ENCODE measurements at places on chromosomes 2 and 18.
A peak's percentile ranks its signal among the peaks of the same experiment; 100 is the strongest.

GRCh38 chr2:181812106-181812743, 79.3 kb upstream of the ITPRID2 start:
- DNase-seq: no peak

- no peak for DNase-seq
These were observed 18.0 kb upstream of the FAP start for GRCh38 chr2:162261032-162261945.

DNA sequence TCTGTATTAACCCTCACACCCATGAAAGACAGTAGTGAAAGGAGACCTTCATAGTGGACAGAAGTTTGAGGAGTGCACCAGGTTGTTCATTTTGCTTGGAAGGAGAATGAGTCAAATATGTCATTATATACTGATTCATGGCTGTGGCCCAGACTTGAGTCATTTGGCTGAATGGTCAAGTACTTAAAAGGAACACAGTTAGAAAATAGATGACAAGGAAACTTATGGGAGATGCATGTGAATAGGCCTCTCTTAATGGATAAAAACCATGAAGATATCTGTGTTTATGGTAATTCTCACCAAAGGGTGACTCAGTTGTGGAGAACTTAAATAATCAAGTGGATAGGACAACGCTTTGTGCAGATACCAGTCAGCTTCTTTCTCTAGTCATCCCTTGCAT, 524.7 kb upstream of the CNTNAP5 start:
- no peak for DNase-seq

DNA sequence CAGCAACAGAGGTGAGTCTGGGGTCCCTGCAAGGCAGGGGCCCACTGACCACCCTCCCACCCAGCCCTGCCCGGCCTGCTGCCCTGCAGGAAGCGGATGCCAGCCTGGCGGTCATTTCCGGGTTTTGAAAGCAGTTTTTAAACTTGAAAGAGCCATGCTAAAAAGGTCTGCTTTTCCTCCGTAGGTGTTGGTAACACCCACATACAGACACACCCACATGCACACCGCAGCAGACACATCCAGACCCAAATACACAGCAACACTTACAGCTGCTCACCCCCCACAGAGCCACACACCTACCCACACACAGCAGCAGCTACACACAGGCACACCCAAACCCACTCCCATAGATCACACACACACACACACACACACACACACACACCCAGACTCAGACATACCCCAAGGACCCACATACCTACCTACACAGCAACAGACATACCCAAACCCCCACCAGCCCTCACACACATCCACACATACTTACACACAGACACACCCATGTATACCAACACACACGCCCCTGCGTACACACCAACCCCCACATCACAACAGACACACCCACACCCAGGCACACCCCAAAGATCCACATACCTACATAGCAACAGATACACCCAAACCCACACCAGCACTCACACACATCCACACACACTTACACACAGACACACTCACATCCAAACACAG, 7.6 kb downstream of the ZFP36L2 start:
- DNase-seq: peak; percentile 77

- no peak for DNase-seq
These were observed 52.5 kb downstream of the LRPPRC start for GRCh38 chr2:43943323-43943722.

DNA sequence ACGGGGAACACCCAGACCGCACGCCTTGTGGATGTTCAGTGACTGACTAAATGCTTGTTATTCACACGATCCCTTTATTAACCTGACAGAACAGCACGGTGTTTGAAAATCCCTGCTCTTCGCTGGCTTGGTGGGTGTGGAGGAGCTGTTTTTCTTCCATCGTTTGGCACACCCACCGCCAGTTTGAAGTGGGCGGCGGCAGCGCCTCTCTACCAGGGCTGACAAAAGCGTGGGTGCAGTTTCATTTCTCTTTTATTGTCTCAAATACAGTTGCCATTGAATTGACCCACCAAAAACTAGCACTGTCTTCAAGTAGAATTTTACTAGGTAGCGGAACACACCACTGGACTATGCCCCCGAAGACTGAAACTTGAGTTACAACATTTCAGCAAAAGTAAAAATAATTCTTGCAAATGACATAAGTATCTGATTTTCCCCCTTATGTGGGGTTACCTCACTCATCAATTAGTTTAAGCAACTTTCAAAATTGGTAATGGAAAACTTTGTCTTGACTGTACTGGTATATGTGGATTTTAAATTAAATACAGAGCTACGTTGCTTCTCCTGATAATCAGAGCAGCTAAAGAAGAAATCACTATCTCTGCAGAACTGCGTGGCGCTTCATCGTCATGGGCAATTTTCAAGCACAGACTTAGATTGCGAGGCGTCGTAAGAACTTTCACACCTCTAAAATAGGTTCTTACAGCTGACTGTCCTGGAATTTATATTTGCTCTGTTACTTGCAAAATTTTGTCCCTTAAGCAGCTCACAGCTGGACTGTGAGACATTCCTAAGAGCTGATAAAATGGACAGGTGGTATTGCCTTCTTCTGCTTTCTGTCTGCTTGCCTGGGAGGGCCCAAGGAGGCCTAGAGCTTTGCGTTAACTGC, 60.9 kb downstream of the LDLRAD4 start:
- DNase-seq: peak; percentile 23

DNA sequence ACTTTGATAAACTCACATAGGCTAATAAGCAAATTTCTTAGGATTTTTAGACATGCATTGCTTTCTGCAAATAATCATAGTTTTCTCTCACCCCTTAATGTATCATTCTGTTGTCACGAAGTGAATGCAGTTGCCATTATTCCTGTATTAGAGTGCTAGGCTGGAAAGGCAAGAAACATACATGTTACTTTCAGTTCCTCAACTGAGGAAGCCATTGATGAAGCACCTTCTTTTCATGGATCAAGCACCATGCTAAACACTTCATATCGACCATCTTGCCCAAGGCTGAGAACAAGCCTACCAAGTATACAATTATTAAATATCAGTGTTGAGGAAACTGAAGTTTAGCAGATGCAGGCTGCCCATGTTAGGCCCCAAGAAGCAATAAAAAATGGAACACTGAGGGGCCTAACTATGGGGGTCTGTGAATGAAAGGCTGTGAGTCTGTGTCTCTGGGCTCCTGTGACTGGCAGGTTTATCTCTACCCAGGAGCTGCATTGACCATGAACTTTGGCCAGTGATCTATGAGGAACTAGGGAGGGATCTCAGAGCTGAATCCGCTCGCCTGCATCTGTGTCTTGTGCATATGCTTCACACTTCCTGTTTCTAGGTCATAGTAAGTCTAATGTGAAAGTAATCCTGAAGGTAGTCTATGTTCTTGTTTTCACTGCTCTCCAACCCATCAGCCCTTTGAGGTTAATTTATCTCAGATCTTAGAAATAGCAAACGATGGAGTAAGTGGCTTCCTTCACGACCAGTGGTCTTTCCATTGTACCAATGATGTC, 16.0 kb upstream of the TSPYL6 start:
- peak; percentile 21 for DNase-seq

DNA sequence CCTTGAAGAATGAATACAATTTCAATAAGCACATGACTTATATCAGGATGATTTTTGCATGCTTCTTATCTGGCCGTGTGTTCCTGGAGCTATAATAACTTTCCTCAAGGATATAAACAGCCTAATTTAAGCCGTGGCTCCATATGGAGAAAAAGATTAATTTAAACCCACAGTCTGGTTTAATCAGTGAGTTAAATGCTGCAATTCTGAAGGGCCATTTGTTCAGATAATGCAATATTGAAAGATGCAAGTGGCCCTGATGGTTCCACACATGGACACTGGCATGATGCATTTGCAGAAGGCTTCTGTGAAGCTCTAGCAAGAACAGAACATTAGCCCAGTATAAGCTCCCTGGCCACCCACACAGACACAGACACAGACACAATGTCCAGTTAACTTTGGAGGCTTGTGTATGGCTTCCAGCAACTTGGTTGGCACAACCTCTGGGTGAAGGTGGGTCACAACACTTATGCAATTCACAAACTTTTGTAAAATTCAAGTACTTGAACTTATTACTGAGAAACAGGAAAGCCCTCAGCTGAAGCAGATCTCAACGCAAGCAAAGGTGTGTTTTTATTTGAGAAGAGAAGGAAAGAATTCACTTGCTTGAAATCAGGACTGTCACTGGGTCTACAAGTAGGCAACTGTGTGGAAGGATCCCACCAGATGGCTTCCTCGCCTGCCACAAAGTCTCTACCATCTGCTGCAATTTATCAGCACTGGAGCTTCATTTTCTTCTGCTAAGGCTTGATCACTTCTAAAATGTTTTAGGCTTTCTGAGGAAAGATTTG, 63.3 kb downstream of the MDH1 start:
- DNase-seq: no peak

DNA sequence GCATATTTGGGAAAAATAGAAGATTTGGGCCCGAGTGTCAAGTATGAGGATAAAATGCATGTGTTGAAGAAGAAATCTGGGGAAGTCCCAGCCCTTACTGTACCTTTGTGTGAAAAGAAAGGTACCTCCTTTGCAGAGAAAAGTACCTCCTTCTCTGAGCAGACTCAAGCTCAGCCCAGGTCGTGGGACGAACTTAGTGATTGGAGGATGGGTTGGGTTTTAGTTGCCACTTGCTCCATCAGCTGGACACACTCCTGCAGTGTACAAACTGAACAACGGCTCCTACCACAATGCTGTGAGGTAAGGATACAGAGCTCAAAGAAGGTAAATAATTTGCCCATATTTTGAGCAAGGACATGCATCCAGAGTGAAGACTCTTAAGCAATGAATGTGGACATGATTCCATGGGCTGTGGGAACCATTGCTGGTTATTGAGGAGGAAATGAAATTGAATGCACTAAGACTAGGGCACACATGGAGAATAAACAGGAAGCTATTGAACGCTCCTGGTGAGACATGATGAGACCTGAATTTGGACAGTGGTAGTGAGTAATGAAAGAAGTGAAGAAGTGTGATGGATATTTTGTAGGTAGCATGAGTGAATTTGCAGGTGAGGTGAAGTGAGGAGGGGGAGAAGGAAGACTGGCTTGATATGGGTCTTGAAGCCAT, 49.8 kb upstream of the IL1RL1 start:
- DNase-seq: no peak

GRCh38 chr2:169945515-169945914, 118.3 kb downstream of the UBR3 start:
- no peak for DNase-seq

DNA sequence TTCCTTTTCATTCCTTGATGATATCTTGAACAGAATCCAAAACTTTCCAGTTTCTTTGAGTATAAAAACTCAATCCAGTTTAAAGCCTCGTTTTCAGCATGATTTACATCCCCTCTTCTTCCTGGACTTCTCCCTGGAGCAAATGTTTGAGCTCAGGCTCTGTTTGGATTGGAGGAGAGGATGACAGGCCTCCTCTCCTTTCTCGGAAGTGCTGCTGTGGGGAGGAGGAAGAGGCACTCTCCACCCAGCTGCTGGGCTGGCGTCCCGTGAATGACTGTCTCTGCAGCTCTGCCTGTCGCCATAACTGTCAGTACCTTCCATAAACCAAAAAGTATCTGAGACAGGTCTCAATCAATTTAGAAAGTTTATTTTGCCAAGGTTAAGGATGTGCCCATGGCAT, 238.2 kb upstream of the AGAP1 start:
- DNase-seq: no peak

DNA sequence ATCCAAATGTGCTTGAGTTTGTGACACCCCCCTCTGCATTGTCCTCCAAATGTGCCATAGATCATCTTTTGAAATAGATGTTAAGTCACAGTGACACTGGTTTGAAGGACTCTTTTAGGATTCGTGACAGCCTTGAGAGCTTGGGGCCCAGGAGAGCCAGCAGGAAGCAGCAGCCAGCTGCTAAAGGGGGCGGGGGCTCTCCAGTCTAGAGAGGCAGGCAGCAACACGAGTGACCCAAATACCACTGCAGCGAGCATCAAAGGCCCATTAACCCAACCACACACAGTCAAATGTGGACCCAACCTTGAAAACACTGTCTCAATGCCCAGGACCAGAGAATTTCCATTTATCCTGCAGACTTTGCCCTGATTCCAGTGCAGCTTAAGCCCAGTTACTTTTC, 75.6 kb downstream of the ZBTB7C start:
- DNase-seq: no peak

DNA sequence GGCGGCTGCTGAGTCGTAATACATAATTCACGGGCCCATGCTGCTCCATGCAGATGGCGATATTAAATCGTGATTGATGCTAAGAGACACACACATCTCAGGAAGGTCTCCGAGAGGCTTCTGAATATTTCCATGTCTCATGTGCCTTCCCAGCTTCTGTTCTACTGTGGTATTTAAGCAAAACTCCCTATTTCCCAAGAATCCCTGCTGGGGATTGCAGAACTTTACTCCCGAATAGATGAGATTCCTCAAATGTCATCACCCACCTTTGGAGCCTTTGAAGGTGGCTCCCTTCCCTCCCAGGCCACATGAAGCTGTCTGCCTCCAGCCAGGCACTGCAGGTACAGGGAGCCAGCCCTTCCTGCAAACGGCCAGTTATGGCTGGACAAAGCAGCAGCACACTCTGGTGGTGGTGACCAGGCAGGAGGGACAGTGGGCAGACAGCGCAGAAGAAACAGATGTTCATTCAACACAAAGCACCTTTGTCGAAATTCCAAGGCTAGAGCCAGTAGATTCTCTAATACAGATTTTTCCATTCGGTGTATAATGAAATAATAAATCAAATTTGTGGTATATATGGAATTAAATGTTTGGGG, 14.1 kb downstream of the NRP2 start:
- no peak for DNase-seq

DNA sequence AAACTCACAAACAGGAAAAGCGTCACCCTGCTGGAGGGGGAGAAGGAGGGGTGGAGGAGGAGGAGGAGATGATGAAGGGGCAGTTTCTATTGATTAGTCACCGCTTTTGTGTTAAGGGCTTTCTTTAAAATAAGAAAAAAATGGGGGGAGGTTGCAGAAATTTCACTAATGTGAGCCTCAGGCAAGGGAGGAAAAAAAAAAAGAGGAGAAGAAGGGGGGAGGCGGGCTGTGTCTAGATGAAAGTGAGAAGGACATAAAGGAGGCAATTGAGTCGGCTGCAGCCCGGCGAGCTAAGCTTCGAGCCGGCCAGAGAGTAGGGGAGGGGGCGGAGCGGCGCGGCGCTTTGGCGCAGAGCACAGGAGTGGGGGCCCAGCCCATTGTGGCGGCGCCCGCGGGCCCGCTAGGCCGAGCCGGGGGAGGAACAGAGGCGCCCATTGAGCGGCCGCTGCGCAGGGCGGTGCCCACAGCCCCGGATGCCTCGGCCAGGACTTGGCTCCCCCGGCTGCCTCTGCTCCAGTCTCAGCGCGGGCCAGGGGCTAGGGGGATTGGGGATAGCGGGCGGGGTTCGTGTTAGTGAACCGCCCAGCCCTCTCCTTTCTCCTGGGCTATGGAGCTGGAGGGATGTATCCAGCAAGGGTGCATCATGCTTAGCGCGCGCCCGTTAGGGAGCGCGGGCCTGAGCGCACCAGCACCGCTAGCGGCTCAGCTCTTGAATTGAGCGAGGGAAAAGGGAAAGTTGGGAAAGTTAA, 7.9 kb downstream of the PAX3 start:
- no peak for DNase-seq

- no peak for DNase-seq
These were observed 15.2 kb downstream of the BCL2L11 start for GRCh38 chr2:111135910-111136297.

Measured in naive B cell (primary cell).